ENCODE measurements at places on chromosomes 5 and 9.
A peak's percentile ranks its signal among the peaks of the same experiment; 100 is the strongest.

- H3K4me3 ChIP-seq = no peak overlapping the region
- H3K27ac ChIP-seq = no peak overlapping the region
- no peak for DNase-seq
- H3K27me3 ChIP-seq = peaks cover 9% of the 10 kb centered on the region
These were observed 270.0 kb downstream of the ADAMTSL1 start for GRCh38 chr9:18743971-18744370.

DNA sequence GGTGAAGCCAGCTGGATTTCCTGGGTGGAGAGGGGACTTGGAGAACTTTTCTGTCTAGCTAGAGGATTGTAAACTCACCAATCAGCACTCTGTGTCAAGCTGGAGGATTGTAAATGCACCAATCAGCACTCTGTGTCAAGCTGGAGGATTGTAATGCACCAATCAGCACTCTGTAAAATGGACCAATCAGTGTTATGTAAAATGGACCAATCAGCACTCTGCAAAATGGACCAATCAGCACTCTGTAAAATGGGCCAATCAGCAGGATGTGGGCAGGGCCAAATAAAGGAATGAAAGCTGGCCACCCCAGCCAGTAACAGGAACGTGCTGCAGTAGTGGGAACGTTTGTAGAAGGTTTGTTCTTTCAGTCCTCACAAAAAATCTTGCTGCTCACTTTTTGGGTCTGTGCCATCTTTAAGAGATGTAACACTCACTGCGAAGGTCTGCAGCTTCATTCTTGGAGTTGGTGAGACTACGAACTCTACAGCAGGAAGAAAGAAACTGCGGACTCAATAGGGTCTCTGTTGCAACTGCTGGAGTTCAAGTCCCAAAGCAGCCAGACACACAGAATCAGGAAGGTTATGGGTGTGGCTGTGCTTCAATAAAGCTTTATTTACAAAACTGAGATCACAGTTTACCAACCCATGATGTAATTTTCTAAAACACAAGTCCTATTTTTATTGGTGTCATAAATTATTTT is 145.7 kb upstream of the ERCC6L2 start:
- peaks cover 20% of the 10 kb centered on the region for H3K4me1 ChIP-seq
- no peaks in the 10 kb centered on the region for H3K36me3 ChIP-seq
- peaks cover 24% of the 10 kb centered on the region for H3K27me3 ChIP-seq
- no peak overlapping the region for H3K27ac ChIP-seq
- no peak for DNase-seq

DNA sequence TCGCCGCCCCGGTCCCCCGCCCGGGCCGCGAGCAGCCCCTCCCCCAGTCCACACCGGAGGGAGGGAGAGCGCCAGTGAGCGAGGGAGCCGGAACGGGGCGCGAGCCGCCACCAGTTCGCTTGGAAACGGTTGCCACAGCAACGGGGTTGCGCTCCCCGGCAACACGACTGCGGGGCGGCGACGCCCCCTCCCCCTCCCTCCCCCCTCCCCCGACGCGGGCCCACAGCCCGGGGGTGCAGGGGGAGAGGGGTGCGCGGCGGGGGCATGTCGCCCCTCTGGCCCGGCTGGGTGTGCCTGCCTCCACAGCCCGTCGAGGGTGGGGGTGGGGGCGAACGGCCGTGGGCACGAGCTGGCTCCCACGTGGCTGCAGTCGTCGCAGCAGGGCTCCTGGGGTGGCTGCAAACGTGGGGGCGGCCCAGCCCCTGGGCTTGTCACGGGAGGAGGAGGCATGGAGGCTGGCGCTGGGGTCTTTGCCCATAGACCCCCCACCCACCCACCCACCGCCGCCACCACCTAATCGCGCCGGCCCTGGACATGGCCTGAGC is 524 bp downstream of the PRR7 start:
- H3K27ac ChIP-seq = no peak overlapping the region
- DNase-seq = peak; percentile 62
- H3K4me1 ChIP-seq = peaks cover 48% of the 10 kb centered on the region
- peaks cover 18% of the 10 kb centered on the region for H3K36me3 ChIP-seq
- no peaks in the 10 kb centered on the region for H3K27me3 ChIP-seq

- no peaks in the 10 kb centered on the region for H3K27me3 ChIP-seq
- no peak overlapping the region for H3K4me3 ChIP-seq
- peak overlapping the region; percentile 35 for H3K27ac ChIP-seq
These were observed 25.8 kb downstream of the DDX46 start for GRCh38 chr5:134784241-134784920.

DNA sequence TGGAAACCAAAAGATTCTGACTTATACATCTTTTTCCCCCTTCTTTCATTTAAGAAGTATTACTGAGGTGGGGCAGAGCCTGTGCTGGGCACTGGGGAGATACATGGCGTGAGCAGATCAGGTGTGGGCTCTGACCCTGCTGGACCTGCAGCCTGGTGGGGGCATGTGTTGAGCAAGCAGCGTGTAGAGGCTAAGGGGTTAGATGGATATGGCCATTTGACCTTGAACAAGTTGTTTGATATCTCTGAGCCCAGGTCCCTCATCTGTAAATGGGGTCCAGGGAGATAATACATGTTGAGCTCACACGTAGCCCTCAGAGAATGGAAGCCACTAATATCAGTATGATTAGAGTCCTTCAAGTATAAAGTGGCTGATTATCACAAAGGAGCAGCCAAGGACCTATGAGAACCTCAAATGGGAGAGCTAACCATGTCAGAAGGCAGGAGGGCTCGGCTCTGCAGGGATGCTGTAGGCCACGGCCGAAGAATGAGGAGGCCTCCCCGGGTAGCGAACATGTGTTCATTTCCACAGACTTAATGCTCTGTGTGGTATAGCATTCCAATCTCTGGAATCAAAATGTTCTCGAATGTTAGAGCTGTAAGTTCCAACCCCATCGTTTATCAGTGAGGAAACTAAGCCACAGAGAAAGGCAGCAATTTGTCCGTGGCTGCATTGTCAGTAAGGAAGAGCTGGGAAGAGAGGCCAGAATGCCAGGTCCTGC is 15.4 kb upstream of the ANGPTL2 start:
- no peak for DNase-seq
- no peaks in the 10 kb centered on the region for H3K4me1 ChIP-seq
- H3K27me3 ChIP-seq = no peaks in the 10 kb centered on the region
- H3K36me3 ChIP-seq = no peaks in the 10 kb centered on the region
- no peak overlapping the region for H3K4me3 ChIP-seq
- H3K27ac ChIP-seq = peak overlapping the region; percentile 68

- H3K27ac ChIP-seq = no peak overlapping the region
- H3K4me3 ChIP-seq = no peak overlapping the region
These were observed 147.4 kb upstream of the IRX4 start for GRCh38 chr5:2030131-2030530.

- H3K4me3 ChIP-seq = no peak overlapping the region
- DNase-seq = no peak
- H3K27ac ChIP-seq = no peak overlapping the region
These were observed 22.2 kb downstream of the AMBP start for GRCh38 chr9:114055894-114056293.

GRCh38 chr5:158857976-158858375 is 241.7 kb downstream of the EBF1 start:
- no peak overlapping the region for H3K27ac ChIP-seq
- peaks cover 62% of the 10 kb centered on the region for H3K27me3 ChIP-seq
- no peak for DNase-seq

DNA sequence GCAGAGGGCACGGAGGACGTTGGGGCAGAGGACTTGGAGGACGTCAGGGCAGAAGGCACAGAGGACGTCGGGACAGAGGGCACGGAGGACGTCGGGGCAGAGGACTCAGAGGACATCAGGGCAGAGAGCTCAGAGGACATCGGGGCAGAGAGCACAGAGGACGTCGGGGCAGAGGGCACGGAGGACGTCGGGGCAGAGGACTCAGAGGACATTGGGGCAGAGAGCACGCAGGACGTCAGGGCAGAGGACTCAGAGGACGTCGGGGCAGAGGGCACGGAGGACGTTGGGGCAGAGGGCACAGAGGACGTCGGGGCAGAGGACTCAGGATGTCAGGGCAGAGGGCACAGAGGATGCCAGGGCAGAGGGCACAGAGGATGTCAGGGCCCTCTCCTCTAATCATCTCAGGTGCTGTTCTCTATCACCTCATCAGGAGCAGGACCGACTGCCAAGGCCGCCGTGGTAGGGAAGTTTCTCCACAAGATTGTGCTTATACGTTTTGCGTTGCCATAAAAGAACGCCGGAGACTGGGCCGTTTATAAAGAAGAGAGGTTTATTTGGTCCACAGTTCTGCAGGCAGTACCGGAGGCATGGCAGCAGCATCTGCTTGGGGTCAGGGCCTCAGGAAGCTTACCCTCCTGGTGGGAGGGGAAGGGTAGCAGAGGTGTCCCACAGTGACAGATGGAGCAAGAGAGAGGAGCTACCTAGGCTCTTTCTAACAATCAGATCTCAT is 29.4 kb upstream of the ADAMTS2 start:
- peaks cover 2% of the 10 kb centered on the region for H3K27me3 ChIP-seq
- H3K4me3 ChIP-seq = no peak overlapping the region
- DNase-seq = no peak
- H3K4me1 ChIP-seq = no peaks in the 10 kb centered on the region
- no peak overlapping the region for H3K27ac ChIP-seq

- H3K27ac ChIP-seq = no peak overlapping the region
- H3K4me1 ChIP-seq = no peaks in the 10 kb centered on the region
- no peaks in the 10 kb centered on the region for H3K36me3 ChIP-seq
- no peak for DNase-seq
These were observed 22.5 kb downstream of the EDIL3 start for GRCh38 chr5:84362061-84362720.

DNA sequence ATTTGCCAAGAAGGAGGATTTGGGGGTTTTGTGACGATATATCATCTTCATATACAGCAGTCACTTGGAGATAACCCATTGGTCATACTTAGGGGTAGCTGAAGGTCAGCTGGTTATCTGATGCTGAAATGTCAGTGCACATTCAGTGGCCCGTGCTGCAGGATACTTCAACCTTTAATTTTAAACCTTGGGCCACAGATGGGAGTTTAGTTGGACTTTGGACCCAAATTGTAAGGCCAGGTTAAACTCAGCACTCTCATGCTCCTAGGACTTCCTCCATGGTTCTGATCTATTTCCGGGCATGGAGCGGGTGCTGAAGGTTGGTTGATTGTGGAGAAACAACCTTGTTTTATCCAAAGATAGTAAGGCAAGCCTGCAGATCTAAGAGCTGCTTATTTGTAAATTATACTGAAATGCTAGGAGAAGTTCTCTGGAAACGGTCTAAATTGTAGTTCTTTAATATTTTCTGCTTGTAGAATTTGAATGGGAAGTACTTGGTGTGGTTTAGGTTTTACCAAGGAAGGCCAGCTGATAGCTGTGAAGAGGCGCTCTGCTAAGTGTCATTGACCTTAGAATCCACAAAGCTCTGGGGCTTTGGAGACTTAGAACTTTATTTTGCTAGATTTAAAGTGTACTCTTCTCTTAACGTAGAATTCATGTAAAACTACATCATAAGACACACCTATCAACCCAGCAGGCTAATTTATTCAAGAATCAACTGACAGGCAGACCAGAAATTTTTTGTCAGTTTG is 38.6 kb downstream of the SLC44A1 start:
- no peak for DNase-seq
- H3K36me3 ChIP-seq = no peaks in the 10 kb centered on the region
- H3K4me1 ChIP-seq = peaks cover 12% of the 10 kb centered on the region
- H3K4me3 ChIP-seq = no peak overlapping the region

- peaks cover 2% of the 10 kb centered on the region for H3K36me3 ChIP-seq
- H3K4me3 ChIP-seq = no peak overlapping the region
- H3K4me1 ChIP-seq = peaks cover 55% of the 10 kb centered on the region
- DNase-seq = no peak
These were observed 6.7 kb downstream of the AP3B1 start for GRCh38 chr5:78287833-78288232.

- DNase-seq = no peak
- no peak overlapping the region for H3K4me3 ChIP-seq
- H3K27ac ChIP-seq = no peak overlapping the region
- peaks cover 48% of the 10 kb centered on the region for H3K36me3 ChIP-seq
- H3K27me3 ChIP-seq = no peaks in the 10 kb centered on the region
- H3K4me1 ChIP-seq = peaks cover 16% of the 10 kb centered on the region
These were observed 52.8 kb downstream of the PRRT1B start for GRCh38 chr9:131598121-131598520.

- no peaks in the 10 kb centered on the region for H3K4me1 ChIP-seq
- H3K4me3 ChIP-seq = no peak overlapping the region
- no peaks in the 10 kb centered on the region for H3K27me3 ChIP-seq
- no peak for DNase-seq
These were observed 88.0 kb downstream of the LURAP1L start for GRCh38 chr9:12862611-12863410.

DNA sequence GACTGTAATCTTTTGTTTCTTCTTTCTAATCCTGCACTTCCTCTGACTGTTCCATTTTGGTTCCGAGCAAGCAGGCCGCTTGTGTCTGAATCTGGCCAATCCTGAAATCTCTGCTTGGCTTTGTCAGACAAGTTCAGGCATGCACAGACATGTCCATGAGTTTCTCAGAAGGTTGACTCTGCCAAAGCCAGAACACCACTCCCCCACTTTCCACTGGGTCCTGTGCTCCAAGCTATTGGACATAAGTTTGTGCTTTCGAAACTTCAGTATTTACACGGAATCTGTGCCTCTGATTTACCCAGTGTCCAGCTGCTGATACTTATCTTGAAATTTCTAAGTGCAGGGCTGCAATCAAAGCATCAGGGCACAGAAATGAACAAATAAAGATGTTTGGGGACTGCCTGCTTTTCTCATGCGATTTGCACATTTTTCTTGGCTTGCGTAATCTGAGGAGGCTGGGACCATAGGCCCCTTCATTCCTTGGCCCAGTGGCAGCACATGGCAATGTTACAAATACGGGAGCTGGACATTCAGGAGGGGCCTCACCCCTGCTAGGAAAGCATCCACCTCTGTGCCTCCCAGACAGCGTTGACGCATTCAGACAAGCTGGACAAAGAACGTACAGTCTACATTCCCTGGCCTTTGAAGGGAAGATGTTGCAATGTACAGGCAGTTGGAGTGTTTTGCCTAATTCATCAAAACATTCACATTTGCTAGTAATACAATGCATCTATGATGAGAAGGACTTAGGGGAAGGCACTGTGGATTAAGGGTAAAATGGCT is 209.2 kb upstream of the PAPPA start:
- H3K27me3 ChIP-seq = no peaks in the 10 kb centered on the region
- H3K4me1 ChIP-seq = no peaks in the 10 kb centered on the region
- DNase-seq = no peak
- no peaks in the 10 kb centered on the region for H3K36me3 ChIP-seq
- H3K27ac ChIP-seq = no peak overlapping the region
- no peak overlapping the region for H3K4me3 ChIP-seq

- no peak overlapping the region for H3K4me3 ChIP-seq
- H3K36me3 ChIP-seq = peaks cover 86% of the 10 kb centered on the region
- peak overlapping the region; percentile 36 for H3K27ac ChIP-seq
- peaks cover 54% of the 10 kb centered on the region for H3K4me1 ChIP-seq
- no peak for DNase-seq
These were observed 28.8 kb downstream of the ANXA6 start for GRCh38 chr5:151128817-151129216.

GRCh38 chr9:116287721-116288120 is 134.1 kb downstream of the PAPPA start:
- H3K36me3 ChIP-seq = no peaks in the 10 kb centered on the region
- H3K4me3 ChIP-seq = no peak overlapping the region
- no peak for DNase-seq
- peaks cover 7% of the 10 kb centered on the region for H3K27me3 ChIP-seq
- H3K4me1 ChIP-seq = no peaks in the 10 kb centered on the region

GRCh38 chr5:57802131-57802530 is 319.5 kb upstream of the ACTBL2 start:
- no peak overlapping the region for H3K4me3 ChIP-seq
- H3K27ac ChIP-seq = no peak overlapping the region
- no peaks in the 10 kb centered on the region for H3K36me3 ChIP-seq
- H3K27me3 ChIP-seq = no peaks in the 10 kb centered on the region
- no peaks in the 10 kb centered on the region for H3K4me1 ChIP-seq
- no peak for DNase-seq

GRCh38 chr5:17317473-17317872 is 100.0 kb downstream of the BASP1 start:
- H3K27me3 ChIP-seq = no peaks in the 10 kb centered on the region
- peaks cover 2% of the 10 kb centered on the region for H3K36me3 ChIP-seq
- H3K4me3 ChIP-seq = no peak overlapping the region
- no peak overlapping the region for H3K27ac ChIP-seq
- no peaks in the 10 kb centered on the region for H3K4me1 ChIP-seq

Measured in central memory CD8-positive, alpha-beta T cell (primary cell).